ENCODE measurements at places on chromosomes 1 and 21.
A peak's percentile ranks its signal among the peaks of the same experiment; 100 is the strongest.

GRCh38 chr1:151905070-151905442 is 4.3 kb downstream of the THEM4 start:
- no peak for DNase-seq

GRCh38 chr1:148318904-148319242 is 164.2 kb downstream of the PPIAL4G start:
- no peak for DNase-seq

DNA sequence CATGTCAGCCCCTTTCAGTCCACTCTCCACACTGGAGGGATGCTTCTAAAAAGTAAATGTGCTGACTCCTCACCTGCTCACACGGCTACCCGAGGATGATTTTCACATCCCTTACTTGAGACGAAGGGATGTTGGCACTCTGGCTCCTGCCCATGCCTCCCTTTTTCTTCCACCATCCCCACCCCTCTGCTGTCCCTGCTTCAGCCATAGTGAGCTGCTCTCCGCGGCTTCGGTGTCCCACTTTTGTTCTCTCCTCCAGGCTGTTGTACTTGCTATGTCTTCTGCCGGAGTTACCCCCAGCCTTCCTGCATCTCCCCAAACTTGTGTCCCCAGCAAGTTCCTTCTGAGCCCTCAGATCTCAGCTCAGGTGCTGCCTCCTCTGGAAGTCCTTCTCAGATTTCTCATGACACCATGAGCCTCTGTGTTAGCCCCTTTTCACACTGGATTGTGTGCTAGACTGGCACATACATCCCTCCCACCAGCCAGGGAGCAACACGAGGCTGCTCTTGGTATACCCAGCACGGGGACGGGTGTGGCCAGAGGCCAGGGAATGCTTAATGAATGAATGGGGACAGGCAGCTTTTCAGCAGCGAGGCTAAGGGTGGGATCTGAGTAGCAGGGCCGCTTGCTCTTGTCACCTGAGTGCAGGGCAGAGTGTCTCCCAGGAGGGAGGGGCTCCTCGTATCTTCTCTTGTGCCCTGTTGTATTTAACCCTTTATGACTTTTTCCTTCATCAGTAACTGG is 1.3 kb downstream of the ACOT11 start:
- no peak for DNase-seq

- DNase-seq: no peak
These were observed 8.9 kb upstream of the PRDM16 start for GRCh38 chr1:3060127-3060526.

DNA sequence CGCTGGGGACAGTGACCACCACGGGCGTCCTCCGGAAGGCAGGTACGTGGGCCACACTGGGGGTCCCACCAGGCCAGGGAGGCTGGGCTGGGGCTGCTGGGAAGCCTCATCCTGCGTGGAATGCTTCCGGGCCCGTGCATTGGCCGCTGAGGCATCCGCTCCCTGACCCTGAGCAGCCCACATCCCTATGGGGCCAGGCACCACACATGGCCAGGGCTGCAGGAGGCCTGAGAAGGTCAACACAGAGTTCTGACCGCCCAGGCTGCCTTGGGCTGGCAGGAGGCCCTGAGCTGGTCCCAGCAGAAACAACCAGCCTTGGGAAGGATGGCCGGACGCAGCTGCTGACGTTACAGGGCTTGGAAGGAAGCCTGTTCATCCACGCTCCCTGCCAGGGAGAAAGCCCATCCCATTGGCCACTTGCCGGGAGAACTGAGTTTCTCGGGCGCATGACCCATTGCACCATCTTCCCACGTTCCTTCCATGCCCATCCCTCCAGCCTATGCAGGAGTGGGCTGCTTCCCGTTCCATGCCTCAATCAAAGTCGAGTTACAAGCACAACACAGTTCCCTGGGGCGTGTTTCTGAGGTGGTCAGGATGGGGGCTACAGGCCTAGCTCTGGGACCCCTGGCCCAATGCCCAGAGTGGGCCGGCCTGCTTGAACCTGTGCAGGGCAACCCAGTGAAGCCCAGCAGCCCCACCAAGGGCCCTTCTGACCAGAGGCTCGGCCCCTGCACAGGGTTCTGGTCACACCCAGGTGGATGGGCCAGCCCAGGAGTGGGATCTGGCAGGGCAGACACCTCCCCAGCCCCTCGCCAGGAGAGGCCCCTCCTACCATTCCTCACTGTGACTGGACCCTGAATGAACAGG is 31.7 kb downstream of the TRIM11 start:
- no peak for DNase-seq

DNA sequence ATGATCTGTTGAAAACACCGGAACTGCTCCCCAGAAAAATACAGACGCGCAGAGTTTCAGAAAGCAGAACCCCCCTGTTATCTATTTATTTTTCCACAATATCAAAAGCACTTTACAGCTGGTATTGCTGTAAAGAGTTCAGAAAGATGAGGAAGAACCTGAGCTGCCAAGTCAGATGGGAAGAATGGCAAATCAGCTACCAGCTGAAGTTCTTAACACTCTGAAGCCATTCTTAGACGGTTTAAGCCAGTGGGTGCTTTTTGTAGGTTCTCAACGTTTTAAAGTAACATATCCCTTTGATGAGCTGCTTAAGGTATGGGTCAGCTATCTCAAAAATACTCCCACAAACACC is 714 bp upstream of the AKIRIN1 start:
- no peak for DNase-seq

DNA sequence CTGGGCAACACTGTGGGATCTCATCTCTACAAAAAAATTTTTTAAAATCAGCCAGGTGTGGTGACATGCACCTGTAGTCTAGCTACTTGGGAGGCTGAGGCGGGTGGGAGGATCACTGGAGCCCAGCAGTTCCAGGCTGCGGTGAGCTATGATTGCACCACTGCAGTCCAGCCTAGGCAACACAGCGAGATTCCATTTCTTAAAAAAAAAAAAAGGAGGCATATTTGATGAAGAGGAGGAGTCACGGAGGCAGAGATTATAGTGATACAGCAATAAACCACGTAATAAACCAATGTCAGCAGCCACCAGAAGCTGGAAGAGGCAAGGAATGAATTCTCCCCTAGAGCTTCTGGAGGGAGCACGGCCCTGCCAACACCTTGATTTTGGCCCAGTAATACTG is 4.0 kb downstream of the LIX1L start:
- DNase-seq: no peak

DNA sequence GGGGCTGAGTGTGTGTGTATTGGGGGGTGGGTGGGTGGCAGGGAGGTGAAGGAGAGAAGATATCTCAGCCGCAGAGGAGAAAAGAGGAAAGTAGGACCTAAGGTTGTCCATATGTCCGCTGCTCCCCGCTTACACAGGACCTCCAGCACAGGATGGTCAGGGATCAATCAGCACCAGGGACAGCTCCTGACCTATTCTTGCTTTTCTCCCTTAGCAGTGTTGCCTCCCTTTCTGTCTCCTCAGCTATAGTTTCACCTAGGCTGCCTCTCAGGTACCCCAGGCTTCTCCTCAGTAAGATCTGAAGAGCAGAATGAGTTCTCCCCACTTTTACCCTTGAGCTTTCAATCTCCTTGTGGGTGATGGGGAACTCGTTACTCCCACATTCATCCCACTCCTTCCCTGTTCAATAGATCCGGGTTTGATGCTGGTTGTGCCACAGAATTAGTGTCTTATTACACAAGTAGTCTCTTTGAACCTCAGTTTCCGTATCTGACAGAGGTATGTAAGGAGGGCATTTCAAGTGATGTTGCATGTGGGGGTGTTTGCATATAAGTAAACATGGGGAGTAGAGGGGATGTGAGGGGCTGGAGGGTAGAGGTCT is 1.4 kb upstream of the DPH2 start:
- DNase-seq: no peak

GRCh38 chr1:45526135-45526644 is 4.5 kb upstream of the PRDX1 start:
- no peak for DNase-seq

DNA sequence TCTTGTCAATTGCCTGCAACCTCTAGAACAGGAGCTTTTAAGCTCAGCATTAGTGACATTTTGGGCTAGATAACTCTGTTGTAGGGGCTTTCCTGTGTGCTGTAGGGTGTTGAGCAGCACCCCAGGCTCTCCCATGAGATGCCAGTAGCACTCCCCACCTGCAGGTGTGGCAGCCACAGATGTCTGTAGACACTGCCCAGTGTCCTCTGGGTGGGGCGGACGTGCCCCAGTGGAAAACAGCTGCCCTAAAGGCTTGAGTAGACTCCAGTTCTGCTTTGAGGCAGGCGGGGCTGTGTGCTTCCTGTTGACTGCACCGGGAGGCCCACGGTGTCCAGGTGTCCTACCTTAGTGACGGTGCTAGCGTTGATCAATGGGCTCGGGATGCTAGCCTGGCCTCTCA is 16.9 kb upstream of the PWP2 start:
- DNase-seq: no peak

DNA sequence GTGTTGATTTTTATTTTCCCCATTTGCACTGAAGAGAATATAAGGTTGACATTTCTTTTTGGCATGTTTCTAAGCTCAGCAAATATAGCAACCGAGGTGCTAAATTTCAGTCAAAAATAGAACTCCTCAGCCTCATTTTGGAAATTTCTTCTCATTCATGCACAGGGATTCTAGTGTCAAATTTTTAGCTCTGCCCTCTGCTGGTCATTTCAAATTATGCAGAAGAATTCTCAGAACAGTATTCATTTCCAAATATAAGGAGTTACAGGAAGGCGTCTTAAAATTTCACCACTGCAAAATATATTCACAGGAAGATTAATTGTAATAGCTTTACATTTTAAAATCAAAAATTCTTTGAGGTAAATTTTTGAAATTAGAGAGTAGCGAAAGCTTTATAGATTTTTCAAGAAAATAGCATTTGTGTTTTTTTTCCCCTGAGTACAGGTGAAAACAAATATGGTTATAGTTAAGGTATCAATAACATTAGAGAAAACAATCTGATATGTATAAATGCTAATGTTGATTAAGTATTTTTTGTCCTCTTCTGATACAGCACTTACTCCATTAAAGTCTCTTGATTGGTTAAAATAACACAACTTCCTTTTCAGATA is 57.9 kb downstream of the FMN2 start:
- peak; percentile 44 for DNase-seq

DNA sequence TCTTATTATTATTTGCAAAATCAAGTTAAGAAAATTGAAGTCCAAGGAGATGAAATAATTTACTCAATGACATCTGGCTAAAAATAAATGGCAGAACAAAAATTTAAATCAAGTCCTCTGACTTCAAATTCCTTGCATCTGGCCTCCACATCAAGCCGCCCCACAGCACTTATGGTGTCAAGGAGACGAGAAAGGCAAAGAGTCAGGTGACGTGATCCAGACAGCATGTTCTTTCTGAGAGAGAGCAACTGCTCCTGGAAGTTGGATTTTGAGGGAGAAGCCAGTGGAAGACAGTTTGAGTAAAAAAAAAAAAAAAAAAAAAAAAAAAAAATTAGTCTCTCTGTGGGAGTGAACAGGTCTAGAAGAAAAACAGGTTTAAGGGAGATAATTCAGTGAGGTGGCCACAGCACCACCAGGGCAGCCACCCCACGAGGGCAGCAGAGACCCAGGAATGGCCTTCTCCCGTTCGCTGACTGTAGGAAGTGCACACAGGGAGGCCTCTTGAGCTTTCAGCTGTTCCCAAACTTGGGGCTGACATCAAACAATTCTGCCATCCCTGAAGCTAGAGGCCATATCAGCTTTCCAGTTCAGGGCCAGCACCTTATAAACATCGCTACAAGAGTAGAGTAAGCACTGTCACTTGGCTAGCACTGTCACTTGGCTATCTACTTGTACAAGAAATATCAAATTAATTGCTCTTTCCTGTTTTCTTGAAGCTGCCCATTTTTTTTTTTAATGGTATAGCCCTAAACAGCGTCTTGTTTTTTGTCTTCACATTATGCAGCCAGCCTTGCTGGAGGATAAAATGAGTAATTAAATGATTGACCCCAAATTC is 7.8 kb downstream of the C1orf162 start:
- DNase-seq: peak; percentile 35

- DNase-seq: no peak
These were observed 106.8 kb downstream of the LMO4 start for GRCh38 chr1:87435484-87435883.

DNA sequence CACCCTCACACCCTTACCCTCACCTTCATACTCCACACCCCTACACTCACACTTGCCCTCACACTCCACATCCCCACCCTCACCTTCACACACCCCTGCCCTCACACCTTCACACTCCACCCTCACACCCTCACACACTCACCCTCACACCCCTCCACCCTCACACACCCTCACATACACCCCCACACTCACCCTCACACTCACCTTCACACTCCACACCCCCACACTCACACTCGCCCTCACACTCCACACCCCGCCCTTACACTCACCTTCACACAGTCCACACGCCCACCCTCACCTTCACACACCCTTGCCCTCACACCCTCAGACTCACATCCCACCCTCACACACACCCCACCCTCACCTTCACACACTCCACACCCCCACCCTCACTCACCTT is 43.6 kb upstream of the EDN2 start:
- DNase-seq: no peak

- DNase-seq: no peak
These were observed 122.2 kb downstream of the CCDC185 start for GRCh38 chr1:223515421-223515820.

GRCh38 chr1:17599291-17599953 is 59.9 kb downstream of the ARHGEF10L start:
- no peak for DNase-seq

DNA sequence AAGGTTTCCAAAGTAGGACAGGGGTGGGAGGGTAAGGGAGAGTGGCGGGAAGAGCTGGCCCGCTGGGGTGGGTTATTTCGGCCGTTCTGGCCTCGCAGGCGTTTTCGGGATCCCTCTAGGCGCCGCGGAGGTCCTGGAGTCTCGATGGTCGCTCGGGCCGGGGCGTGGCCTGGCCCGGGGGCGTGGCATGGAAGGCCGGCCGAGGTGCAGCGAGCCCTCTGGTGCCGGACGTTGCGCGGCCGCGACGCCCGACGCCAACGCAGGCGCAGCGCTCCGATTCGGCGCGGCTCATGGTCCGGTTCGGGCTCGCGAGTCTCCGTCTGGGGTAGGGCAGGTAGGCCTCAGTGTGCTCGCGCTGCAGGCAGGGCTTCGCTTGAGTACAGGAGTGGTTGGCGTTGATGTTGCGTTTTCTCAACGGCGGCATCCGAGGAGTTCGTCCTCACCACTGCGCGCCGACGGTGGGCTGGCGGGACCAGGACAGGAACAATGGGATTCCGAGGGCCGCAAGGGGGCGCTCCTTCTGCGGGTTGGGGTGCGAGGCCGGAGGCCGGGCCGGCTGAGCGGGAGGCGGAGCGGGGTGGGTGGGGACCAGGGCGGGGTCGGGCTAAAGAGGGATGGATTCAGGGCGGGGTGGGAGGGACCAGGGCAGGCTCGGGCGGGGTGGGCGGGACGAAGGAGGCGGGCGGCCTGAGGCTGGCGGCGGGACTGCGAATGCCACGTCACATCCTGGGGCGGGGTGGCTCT is at the start of gene PGBD2:
PGBD2 (plus strand) TSS at position 227 of the 744 bp plus-strand sequence. CDS start 7,628 bp downstream, outside the sequence.
- DNase-seq: peak; percentile 92

DNA sequence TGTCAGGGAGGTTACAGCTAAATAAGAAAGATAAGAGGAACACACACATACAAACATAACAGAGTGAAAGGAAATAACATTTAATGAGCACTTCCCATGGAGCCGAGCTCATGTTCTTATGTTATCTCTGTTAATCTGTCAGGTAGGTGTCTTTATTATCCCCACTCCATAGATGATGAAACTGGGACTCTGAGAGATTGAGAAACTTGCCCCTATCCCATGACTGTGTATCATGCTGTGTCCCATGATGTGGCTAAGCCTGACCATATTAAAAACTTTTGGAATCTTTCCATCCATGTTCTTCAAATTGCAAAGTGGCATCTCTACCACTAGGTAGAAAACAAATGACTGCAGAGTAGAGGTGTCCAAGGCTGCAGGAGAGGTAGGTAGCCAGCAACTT is 285.2 kb upstream of the SGIP1 start:
- DNase-seq: no peak

GRCh38 chr1:83627045-83627444 is 371.9 kb downstream of the TTLL7 start:
- DNase-seq: no peak

- DNase-seq: peak; percentile 77
These were observed 6.9 kb upstream of the DNAH14 start for GRCh38 chr1:224922404-224923164.

Measured in NCI-H1417 (cell line).